ENCODE measurements at places on chromosomes 4 and X.

GRCh38 chr4:1180663-1181062 is 8.3 kb upstream of the SPON2 start:
- DNase-seq = no peak

DNA sequence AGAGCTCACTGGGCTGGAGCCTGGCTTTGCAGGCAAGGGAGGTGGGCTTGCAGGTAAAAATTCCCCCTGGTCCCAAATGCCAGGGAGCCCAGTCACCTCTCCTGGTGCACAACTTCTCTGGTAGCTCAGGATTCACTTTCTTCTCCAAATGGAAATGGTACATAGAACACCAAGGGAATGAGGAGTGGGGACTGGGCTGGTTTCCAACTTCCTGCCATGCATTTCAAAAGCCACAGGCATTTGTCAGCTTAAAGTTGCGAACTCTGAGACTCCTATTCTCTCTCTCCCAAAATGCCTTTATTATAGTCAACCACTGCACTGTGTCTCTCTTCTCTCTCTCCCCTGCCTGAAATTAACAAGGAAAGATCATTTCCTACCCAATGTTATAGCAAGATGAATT is 177.3 kb downstream of the GRIA3 start:
- DNase-seq = no peak

GRCh38 chr4:180610324-180610723 is 1632.9 kb upstream of the TENM3 start:
- DNase-seq = peak; percentile 29

GRCh38 chr4:151729731-151730559 is 30.9 kb downstream of the GATB start:
- peak; percentile 67 for DNase-seq

DNA sequence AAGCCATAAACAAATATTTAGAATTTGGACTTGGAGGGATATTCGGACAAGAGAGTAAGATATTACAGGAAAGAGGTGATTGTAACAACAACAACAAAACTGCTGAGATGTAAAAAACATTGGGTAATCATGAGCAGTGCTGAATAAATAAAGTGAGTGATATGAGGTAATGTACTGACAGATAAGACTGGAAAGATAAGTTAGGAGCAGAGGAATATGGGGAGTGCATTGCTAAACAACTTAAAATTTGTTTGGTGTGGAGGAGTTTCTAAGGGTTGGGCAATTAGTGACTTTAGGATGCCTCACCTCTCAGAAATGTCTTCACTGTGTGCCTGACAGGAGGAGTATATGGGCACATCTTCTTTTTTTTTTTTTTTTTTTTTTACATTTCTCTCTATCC is 637.8 kb upstream of the GRIA3 start:
- no peak for DNase-seq

DNA sequence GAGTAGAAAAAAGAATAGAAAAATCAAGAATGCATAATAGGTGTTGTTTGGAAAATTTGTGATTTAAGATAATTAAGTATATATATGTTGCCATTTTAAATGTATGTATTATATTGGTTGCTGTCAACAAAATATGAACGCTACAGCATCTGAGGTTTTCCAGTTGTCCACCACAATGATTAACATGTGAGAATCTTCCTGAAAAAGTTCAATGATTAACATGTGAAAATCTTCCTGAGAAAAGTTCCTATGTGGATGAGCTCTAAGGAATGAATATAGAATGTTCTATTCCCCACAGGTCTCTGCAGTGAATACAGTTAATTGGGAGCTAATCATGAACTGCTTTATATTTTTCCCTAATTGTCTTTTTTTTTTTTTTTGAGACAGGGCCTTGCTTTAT is 214.7 kb downstream of the CBR4 start:
- no peak for DNase-seq

DNA sequence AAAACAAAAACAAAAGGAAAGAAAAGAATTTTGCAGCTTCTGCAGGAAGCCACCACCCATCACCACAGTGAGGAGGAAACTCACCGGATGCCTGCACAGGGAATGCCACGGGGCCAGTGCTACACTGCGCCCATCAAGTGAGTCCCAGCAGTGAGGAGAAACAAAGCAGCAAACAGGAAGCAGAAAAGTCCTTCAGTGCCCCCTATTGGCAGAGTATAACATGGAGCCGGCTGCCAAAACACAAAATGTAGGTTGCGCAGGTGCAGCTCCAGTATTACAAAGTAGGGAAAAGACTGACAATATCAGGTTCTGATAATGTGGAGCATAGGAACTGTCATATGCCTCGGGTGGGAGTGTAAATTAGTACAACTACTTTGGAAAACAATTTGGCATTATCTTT is 23.3 kb upstream of the SCML2 start:
- DNase-seq = no peak

DNA sequence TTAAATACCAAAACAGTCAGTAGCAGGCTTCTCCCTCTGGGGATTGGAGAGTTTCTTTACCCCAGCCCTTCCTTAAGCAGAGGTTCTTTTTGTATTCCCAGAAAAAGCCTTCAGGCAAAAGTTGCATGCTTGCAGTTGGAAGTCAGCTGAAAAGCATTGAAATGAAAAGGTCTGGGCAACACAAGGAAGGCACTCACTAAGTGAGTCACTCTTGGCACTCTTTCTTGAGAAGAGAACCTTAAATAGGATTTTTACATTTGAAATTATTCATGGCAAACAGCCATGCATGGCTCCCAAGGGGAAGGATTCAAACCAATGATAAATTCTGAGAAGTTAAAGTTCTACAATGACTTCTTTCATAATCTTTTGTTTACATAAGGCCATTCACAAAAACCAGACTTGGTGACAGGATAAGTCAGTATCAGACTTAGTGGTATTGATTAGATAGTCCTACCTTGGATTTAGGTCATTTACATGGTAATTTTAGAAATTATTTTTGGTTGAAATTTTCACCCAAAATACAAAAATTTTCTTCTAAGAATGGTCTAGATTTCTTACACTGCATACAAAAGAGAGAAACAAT is 2068.9 kb downstream of the PCDH7 start:
- peak; percentile 19 for DNase-seq

Measured in RWPE1 (cell line).